HuH-7 (cell line): ENCODE measurements at places on chromosomes 5 and 9.

DNA sequence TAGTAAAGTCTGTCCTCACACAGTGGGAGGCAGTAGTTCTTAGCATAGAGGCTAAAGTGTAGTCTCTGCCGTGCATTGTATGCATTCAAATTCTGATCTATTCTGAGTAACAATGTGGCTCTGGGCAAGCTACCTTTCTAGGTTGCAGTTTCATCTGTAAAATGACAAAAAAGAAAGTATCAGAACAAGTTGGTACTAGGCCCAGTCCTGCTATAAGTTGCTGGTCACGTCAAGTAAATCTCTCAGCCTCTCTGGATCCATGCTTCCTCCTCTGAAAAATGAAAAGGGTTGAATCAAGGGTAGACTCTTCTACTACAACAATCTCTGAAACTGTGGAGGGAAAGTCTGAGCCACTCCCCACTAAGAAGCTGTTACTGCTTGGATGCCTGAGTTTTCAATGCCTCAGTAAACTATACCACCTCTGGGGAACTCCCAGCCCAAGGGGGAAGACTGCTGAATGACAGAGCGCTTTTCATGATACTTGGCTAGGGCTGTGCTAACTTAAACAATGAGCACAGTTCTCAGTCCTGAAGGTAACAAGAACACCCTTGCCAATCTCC lies 34.5 kb upstream of the SPARC start:
- no peak for DNase-seq

DNA sequence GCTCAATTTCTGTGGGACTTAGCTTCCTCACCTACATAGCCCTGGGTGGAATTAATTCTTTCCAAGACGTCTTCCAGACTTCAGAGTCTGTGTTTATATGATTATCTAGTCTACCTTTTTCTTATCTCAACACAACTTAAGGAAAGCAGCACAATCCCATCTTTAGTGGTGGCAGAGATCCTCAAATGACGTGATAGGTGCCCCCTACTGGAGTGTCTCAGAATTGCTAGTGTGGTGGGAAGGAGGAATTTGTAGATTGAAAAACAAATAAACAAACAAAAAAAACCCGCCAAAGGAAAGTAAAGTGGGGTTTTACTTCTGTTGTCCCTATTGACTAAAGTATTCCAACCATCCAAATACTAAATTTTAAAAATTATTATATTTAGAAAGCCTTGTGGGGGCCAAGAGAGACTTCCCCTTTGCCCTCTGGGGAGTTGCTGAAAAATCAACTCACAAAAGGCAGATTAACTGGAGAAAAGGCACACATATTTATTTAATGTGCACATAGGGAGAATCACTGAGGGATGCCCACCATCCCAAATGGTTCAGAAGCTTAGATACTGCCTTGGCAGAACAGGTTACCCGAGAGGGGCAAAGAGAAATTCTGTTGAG lies 283.3 kb downstream of the TMEM167A start:
- DNase-seq = peak; percentile 19

DNA sequence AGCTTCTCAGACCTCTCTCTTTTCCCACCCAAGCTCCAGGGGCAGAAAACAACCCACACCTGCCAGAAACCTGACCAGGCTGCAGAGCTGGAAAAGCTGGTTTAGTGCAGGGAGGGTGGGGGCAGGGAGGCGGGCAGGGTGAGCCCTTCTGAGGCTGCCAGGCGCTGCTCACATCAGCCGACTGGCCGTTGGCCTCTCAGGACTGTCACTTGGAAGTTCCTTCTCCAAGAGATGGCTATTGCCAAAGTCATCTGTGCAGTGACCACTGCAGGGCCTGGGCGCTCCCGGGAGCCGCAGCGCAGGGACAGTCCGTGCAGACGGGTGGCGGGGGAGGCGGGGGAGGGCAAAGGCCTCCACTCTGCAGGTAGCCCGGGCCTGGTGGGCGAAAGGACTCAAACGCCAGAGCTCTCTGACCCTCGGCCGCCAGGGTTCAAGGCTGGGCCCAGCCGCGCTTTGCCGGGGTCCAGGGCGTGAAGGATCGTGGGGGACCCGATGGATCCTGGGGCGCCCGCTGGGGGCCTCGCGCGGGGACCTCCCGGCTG lies 205.0 kb upstream of the IER5L start:
- DNase-seq = peak; percentile 62

- DNase-seq = no peak
These were observed 82.9 kb upstream of the ALDH1B1 start for GRCh38 chr9:38309324-38310195.

- no peak for DNase-seq
These were observed 564.0 kb downstream of the PSAT1 start for GRCh38 chr9:78860801-78861475.
